ENCODE measurements at places on chromosomes 5 and 9.

DNA sequence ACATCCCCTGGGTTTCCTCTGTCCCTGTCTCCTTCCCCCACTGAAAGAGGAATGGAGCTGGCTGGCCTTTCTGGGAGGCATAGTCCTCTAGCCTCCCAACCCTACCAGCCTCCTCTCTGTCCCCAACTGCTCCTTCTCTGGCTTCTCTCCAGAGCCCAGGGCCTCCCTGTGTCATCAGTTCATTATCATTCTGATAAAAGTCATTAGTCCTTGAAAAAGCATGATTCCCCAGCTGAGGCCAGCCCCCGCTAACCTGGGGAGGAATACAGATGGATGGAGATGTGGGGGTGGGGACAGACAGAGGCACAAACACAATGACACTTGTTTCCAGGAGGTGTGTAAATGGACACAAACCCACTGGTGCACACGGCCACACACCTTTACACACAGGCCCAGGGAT, 73.6 kb upstream of the HSPA9 start:
- no peaks in the 10 kb centered on the region for H3K27me3 ChIP-seq
- H3K4me1 ChIP-seq, result peaks cover 19% of the 10 kb centered on the region
- no peak overlapping the region for H3K27ac ChIP-seq
- no peaks in the 10 kb centered on the region for H3K36me3 ChIP-seq
- no peak overlapping the region for H3K4me3 ChIP-seq
- no peak for DNase-seq

DNA sequence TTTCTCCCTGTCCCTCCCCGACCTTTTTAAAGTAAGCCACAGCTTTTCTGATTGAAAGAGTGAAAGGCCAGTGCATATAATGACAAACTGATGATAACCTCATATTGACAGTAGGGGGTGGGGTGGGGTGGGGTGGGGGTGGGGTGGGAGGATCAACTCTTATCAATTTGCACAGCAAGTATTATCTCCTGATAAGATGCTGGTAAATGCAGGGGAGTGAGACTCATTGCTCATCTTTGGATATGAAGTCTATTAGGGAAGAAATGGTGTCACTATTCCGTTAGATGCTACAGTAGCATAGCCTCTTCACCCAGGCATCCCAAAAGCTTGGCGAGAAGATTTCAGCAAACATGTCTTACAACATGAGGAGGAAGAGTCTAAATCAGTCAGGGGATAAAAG, 38.9 kb upstream of the HMGCS1 start:
- peaks cover 45% of the 10 kb centered on the region for H3K4me1 ChIP-seq
- no peaks in the 10 kb centered on the region for H3K36me3 ChIP-seq
- no peak overlapping the region for H3K27ac ChIP-seq
- H3K27me3 ChIP-seq, result no peaks in the 10 kb centered on the region
- DNase-seq, result no peak
- no peak overlapping the region for H3K4me3 ChIP-seq

- H3K36me3 ChIP-seq, result no peaks in the 10 kb centered on the region
- DNase-seq, result no peak
- H3K4me3 ChIP-seq, result no peak overlapping the region
- no peak overlapping the region for H3K27ac ChIP-seq
Observed at GRCh38 chr5:83179966-83180365, 102.6 kb downstream of the XRCC4 start.

DNA sequence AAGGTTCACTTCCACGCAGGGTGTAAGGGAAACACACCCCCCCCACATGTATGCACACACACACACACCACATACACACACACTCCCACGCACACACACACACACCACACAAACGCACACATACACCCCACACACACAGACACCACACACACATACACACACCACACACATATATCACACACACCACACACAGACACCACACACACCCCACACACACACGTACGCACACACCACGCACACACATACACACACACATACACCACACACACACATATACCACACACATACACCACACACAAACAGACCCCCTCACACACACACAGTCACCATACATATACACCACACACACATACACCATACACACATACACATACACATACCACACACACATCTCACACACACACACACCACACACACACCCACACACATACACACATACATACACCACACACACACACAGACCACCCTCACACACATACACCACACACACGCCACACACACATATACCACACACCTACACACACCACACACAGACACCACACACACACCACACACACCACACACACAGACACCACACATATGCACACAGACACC, 44.3 kb upstream of the NEURL1B start:
- no peaks in the 10 kb centered on the region for H3K27me3 ChIP-seq
- DNase-seq, result no peak
- H3K27ac ChIP-seq, result no peak overlapping the region
- no peaks in the 10 kb centered on the region for H3K4me1 ChIP-seq
- H3K4me3 ChIP-seq, result no peak overlapping the region
- no peaks in the 10 kb centered on the region for H3K36me3 ChIP-seq

DNA sequence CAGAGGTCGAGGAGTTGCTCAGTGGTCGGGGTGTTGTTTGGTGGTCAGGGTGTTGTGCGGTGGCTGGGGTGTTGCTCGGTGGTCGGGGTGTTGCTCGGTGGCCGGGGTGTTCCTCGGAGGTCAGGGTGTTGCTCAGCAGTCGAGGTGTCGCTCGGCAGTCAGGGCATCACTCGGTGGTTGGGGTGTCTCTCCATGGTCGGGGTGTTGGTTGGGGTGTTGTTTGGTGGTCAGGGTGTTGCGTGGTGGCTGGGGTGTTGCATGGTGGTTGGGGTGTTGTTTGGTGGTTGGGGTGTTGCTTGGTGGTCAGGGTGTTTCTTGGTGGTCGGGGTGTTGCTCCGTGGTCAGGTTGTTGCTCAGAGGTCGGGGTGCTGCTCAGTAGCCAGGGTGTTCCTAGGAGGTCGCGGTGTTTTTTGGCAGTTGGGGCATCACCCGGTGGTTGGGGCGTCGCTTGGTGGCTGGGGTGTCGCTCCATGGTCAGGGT, 11.0 kb upstream of the GPSM1 start:
- no peak overlapping the region for H3K27ac ChIP-seq
- no peaks in the 10 kb centered on the region for H3K36me3 ChIP-seq
- DNase-seq, result no peak
- H3K4me3 ChIP-seq, result no peak overlapping the region
